ENCODE measurements at places on chromosomes 11 and 22. TPM values are rescaled to one million over a fixed set of nuclear protein-coding genes. Genes with fewer than 3 reads are reported as not detected.

GRCh38 chr11:83684071-83684470, 397.9 kb upstream of the CCDC90B start:
- no peak for DNase-seq

Gene ZNF280A
- not detected for total RNA-seq

GRCh38 chr11:32462011-32462690, 26.8 kb upstream of the WT1 start:
- no peak for DNase-seq

Gene GNAZ
- 1.2 TPM for total RNA-seq

Gene PTPRCAP
- 9.6 TPM for total RNA-seq

DNA sequence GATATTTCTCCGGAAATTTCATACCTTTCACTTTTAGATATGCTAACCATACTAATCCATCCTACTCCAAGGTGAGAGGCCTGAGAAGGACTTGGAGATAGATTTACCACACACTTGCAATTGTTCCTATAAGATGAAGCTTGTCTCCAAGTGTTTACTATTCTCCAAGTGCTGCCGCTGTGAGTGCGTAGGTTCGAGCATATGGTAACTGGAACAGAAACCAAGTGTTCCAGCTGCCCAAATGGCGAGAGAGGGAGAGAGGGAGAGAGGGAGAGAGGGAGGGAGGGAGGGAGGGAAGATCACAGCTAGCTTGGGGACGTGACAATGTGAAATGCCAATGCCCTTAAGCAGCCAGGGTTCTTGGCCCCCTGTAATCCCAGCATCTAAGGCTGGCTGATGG, 21.5 kb downstream of the ASCC2 start:
- no peak for DNase-seq

DNA sequence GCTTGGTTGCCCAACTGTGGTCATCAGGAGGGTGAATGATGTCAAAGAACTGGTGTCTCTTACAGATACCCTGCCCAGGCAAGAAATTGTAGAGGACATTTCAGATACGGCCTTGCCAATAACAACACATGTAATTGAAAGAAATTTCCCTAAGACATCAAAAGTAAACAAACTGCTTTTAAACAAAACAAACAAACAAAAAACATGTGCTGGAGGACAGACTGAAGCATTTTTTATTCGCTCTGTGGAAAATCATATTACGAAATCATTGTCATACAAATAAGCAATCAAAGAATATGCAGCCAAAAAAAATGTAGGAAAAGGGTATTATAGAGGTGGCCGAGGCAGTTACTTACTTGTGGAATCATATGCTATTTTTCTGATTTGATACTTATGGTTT, 52.1 kb upstream of the MYEOV start:
- DNase-seq, result no peak

DNA sequence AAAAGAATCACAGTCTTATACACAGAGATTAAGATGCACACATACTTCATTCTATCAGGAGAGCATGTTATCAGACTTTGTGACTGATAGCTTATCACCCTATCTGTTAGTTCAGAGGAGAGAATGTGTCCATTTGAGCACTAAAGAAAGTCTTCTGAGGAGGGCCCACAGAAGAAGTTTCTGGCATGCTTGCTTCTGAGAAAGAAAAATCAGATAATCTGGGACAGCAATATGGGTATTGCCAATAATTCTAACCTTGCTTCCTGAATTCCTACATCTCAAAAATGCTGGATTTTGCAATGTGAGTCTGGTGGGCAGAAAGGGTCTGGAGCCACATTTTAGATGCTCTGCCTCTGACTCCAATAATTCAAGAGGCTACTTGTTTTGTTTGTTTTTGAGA, 128.9 kb downstream of the RBFOX2 start:
- no peak for DNase-seq

Gene ZNF70
- 3.5 TPM for total RNA-seq

DNA sequence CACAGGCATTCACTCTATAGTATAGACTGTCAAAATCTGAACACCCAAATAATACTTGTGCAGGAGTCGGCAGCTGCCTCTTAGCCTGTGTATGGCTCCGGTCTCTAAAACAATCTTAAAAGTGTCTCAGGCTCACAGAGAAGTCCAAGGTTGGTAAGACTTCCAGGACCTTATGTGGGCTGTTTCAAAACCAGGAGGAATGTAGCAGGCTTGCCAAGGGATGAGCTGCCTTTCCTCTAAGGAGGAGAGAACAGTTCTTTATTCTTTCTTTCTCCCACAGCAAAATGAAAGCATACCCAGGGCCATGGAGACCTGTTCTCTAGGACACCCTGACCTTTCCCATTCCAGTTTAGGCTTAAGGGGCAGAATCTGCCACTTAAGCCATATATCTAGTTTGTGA, 176.5 kb downstream of the TRPC6 start:
- no peak for DNase-seq

DNA sequence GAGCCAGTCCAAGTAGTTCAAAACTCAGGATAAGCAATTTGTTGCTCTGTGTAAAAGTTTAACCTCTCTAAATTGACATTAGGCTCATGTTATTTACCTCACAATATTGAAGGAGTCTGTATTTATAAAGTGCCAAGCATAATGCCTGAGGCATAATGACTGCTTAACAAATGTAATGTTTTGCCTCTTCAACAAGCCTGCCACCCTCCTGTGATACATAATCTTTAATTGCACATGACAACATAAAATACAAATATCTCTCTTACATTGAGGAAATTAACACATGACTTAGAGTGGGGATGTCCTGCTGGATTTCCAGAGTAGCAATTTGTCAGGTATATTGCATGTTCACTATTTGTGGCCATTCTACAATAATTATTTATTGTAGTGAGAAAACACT, 469.2 kb upstream of the ANO5 start:
- no peak for DNase-seq

Gene MUC15
- total RNA-seq, result not detected
